ENCODE measurements at places on chromosomes 7 and 10.
A peak's percentile ranks its signal among the peaks of the same experiment; 100 is the strongest.

GRCh38 chr10:71429304-71429703 lies 32.6 kb downstream of the CDH23 start:
- no peak for DNase-seq

DNA sequence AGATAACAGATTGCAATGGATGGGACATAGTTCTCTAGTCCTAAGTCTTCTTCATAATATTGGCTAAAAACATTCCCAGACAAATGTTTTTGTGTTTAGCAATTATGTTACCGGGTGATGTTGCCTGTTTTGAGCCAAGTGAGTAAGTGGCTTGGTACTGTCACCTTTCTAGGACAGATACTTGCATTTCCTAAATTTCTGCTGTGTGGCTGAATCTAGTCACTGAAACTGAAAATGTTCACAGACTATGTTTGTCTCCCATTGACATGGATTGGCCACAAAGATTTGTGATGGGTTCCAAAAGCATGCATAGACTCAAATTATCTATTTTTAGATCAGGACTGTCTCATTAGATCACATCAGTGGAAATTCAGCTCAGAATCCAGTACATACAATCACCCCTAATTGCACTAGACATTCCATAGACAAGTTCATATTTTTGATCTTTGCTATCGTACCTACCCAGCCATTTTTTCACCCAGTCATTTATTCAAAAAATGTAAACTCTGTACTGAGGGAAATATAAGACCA lies 1222.1 kb upstream of the AUTS2 start:
- no peak for DNase-seq

DNA sequence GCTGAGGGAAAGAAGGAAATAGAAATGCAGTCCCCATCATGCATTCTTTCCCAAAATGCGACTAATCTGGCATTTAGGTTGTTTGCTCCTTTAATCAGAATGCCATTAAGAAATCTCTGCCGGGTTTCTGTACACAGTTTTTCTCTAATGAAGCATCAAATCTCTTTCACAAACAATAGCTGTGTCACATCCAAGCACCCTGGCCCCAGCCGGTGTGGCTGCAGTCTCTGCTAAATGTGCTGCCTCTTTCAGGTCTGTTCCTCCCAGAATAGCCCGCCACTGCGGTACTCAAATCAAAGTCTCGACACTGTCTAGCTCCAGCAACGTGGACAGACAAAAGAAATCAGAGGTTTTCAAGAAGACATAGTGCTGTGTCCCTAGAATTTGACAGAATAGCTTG lies 343.8 kb downstream of the KCNMA1 start:
- no peak for DNase-seq

DNA sequence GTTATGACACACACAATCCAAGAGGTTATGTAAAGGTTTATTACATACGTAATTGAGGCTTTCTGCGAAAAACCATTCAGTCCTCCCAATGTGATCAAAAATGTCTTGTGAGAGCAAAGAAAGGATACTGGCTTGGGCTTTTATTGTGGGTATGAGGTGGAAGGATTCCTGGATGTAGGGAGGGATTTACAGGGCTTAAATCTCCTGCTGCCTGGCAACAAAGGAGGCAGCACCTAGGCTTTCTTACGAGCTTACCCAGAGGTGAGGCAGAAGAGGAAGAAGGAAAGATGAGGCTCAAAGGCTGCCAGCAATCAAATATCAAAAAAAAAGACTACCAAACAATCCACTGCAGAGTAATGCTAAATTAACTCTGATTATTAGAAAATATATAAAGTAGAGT lies 1149.5 kb upstream of the POT1 start:
- no peak for DNase-seq

- no peak for DNase-seq
Measured at GRCh38 chr7:132381742-132382472, 194.4 kb downstream of the PLXNA4 start.

DNA sequence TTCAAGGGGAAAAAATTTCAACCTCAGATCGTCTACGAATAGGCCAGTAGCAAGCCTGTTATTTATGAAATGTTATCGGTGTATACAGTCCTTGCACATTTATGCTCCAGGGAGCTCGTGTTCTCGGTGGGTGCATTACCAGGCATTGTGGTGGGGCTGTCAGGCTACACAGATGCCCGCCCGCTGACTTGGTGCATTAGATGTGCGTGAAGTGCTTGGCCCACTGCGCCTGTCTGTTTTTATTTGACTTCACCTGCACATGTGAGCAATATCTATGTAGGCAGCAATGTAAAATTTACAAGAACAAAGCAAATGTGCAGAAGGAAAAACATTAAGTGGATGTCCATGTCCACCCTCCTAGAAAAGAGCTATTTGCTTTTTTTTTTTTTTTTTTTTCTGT lies 2.8 kb downstream of the FOXK1 start:
- DNase-seq, result no peak

DNA sequence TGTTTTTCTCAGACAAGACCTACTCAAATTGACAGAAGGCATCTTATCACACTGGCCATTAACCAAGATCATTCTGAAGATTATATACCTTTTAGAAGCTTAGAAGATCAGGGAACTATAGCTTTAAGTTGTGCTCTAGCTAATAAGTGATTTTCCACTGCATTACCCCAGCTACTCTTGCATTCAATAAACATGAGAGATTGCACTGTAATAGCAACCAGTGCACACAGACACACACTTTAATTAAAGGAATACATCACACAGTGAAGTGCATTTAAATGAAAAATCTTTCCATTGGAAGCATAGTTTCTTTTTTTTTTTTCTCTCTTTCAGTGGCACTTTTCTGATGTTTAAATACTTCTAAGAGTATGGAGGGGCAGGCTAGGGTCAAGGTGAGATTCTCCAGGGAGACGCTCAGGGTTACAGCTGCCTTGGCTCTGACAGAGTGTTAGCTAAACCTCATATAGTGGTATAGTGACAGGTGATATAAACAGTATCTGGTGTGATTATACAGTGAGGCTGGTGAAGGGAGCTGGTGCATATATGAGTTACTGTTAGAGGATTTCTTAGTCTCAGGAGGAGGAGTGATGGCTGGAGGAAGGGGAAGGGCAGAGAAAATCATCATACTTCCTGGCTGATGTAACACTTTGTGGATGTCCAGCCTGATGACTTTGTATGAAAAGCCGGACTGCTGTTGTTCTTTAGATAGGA lies 369.5 kb downstream of the SORCS3 start:
- no peak for DNase-seq

- no peak for DNase-seq
Measured at GRCh38 chr7:138538518-138538917, 78.5 kb downstream of the TRIM24 start.

GRCh38 chr10:73910401-73910763 lies 550 bp upstream of the PLAU start:
- DNase-seq, result peak; percentile 14

- DNase-seq, result no peak
Measured at GRCh38 chr10:74873803-74874454, 47.5 kb downstream of the KAT6B start.

GRCh38 chr7:157056246-157056645 lies 45.8 kb upstream of the MNX1 start:
- DNase-seq, result no peak
